ENCODE measurements at places on chromosomes 7 and 10.

GRCh38 chr7:18573410-18574234, 78.1 kb downstream of the HDAC9 start:
- DNase-seq, result peak; percentile 24

- DNase-seq, result no peak
Observed at GRCh38 chr7:30771880-30772425, 736 bp downstream of the MINDY4 start.

DNA sequence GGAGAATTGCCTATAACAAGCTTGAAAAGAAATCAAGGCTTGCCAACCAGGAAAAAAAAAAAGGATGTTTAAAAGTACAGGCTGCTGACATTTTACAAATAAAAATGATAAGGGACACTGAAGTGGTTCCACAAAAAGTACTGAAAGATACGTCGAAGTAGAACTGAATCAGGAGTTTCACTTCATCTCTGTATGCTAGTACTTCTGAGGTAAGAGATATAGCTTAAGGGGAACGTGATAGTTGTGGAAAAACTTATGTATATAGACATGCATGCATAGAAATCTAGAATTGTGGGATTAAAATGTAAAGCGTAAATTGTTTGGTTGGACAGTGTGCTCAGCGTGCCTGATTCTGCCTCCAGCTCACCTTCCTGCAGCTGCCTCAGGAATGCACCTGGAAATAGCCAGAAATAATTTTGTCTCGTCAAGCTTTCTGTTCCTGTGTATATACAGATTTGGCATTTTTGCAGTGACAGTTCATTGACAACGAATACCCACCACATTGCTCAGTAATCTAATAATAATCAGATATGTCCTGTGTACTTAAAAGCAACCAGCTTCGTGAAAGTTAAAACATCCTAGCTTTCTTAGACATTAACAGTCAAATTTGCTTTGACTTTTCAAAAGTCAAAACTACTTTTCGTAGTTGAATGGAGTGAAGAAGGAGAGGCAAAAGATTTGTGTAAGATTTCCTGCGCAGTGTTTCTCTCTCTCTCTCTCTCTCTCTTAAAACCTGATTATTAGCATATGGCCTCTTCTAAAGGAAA, 1.4 kb downstream of the SOSTDC1 start:
- DNase-seq, result no peak

DNA sequence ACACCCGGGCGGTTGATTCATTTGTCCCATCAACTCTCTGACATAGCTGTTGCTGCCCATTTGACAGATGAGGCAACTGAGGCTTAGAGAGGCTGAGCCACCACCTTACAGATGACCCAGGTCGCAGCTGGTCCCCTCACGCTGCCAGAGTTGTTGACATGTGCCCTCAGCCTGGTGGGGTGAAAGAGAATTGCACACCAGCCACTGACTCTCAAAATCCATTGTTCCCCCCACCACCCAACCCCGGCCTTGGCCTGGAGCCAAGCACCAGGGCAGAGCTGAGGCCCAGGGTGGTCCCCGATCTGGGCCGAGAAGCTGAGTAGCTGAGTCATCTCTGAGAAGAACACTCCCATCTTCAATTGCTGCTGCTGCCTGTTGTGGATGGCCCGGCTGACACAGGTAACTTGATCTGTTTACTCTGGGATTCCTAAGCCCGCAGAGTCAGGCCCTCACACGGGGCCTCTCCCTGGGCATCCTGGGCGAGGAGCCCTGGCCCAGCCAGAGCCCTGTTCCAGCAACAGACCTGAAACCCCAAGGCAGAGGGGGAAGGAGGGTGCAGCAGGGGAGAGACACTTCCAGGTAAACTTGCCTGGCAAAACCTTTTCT, 27.5 kb downstream of the PVRIG start:
- peak; percentile 28 for DNase-seq

- DNase-seq, result no peak
Observed at GRCh38 chr10:100738055-100738827, 7.1 kb upstream of the PAX2 start.

GRCh38 chr7:123738356-123738755, 10.4 kb downstream of the WASL start:
- DNase-seq, result no peak

DNA sequence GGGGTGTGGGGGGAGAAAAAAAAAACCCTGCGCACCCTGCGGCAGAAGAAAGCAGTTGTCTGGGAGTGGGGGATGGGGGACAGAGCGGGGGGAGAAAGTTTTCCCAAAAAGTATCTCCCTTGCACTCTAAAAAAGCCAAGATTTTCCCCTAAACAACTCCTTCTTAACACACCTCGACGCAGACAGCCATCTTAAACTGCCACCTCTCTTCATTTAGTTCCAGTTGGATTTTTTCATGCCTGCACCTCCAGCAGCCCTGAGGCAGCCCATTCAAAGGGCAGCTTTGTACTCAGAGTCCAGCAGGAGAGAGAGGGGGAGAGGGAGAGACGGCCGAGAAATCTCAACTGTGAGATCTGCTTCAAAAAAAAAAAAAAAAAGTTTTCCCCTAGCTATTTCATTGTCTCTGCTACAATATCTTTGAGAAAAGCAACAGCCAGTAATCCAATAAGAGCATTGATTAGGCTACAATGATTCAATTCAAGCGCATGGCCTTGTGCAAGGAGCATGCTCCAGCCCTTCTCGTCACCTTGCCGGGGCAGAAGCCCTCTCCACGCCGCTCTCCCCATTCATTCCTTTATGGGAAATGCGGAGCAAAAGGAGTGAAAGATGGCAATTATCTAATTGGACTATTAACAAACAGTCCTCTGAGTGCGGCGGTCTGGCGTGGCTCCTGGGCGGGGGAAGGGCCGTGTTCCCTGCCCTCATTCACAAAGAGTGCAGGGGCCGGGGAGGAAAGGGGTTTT, 939 bp upstream of the VAX1 start:
- DNase-seq, result no peak

GRCh38 chr10:8060010-8060703, 5.7 kb downstream of the GATA3 start:
- DNase-seq, result peak; percentile 49

DNA sequence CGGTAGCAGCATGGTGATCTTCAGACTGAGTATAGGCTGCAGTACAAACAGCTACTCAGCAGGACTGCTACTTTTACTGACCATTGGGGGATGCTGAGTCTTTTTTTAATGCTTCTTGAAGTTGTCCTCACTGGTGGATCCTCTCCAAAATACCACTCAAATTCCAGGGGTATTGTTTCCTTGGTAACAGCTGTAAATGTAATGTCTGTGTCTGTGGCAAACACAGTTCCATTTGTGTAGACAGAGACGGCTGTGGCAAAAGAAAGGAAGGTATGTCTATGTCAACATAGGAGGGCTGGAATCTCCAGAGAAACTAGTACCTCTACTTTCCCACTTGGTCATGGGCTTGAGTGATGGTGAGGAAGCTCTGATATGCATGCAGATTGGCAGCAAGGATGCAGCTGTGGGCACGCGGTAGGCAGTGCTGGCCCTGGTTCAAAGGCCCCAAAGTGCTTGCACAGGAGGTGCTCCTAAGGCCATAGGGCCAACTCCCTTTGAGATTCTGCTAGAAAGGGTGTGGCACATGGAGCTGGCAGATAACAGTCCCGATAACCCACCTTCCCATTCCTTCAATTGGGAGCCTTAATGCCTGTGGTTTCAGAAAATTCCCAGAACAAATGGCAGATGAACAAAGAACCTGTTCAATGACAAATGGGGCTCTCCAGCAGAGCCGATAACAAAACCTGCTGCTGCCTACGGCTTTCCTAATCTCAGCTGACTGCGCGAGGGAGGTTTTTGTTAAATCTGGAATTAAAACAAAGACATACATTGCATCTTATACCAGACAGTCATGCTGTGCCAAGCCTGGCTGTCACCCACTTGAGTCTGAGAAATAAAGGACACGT, 43.0 kb downstream of the PKD1L1 start:
- DNase-seq, result no peak

DNA sequence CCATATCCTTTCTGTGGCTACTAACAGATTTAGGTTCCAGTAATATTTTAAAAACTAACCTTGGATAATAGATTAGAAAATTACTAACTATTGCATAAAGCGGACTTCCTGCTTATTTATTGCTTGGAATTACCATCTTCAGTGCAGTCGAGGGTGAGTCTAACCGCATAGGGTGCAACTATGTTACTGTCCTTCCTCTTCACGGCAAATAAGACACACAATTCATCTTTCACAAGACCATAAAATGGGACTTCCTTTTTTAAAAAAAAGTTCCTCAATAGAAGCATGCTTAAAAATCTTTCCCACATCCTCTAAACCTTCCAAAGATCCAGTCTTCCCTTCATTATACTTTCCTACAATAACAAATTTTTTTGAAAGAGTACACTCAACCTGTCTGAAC, 2.1 kb downstream of the SLC25A40 start:
- peak; percentile 9 for DNase-seq

DNA sequence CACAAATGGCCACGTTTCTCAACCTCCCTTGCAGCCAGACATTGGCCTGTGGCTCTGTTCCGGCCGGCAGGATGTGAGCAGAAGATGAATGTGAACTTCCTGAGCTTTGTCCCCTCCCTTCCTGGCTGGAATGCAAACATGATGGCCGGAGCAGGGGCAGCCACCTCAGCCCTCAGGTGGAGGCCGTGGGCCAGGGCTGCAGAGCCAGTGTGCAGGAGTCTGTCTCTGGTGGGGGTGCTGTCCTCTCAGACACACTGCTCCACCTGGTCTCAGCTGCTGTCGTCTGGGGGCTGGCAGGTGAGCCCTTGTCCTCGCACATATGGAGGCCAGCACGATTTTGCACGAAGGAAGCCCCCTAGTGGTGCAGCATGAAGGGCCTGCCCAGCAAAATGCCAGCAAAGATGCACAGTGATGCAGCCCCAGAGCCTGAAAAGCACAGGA, 25.3 kb upstream of the PWWP2B start:
- DNase-seq, result no peak

DNA sequence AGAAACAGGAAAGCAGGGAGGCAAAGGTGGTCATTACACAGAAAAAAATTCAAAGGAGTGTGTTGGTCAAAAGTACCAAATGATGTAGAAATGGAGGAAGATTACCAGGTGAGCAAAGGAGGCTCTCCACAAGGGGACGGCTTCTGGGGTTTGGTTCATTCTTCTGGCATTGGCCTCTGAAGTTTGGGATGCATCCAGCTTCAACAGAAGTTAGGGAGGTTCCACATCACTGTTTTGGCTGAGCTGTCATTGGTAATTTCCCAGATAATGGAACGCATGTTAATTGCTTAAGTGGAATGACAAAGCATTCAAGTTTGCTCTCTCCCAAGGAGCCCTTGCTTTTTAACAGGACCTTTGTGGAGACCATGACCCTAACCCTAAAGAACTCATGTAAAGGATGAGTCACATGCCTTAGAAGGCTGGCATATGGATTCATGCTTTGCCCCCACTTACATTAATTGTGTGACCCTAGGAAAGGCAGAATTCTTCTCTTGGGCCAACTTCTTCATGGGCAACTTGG, 398.6 kb downstream of the GPAM start:
- no peak for DNase-seq

DNA sequence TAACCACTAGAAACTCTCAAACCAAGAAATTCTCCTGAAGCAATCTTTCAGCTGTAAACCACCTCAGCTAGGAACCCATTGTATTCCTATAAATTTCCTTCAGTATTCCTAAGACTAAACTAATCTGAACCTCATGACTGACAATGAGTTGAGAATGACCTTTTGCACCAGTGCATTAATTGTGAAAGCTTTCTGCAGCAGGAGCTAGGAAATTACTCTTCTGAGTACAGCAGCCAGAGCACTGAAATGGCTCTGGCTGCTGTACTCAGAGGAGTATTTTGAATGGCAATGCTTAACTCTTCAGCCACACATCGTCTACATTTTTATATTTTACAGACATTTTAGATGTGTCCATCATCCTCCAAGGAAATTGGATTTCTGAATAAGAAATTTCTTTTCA, 109.7 kb downstream of the PCDH15 start:
- no peak for DNase-seq

- no peak for DNase-seq
Observed at GRCh38 chr10:86164174-86164774, 202.3 kb downstream of the GRID1 start.

GRCh38 chr7:157310676-157311185, 26.1 kb upstream of the DNAJB6 start:
- no peak for DNase-seq

DNA sequence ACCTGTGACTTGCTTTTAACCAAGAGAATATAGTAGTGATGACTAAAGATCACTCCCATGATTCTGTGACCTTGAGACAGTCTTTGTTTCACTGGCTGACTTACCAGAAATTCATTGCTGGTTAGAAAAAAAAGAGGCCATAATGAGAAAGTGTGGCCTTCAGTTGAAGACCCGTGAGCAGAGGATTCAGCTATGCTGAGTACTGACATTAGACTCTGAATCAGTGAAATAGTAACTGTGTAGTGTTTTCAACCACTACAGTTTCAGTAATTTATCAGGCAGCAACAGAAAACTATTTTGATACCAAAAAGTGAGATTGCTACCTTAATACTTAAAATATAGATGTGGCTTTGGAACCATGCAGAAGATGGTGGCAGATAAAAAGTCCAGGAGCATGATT, 298.0 kb upstream of the KCND2 start:
- DNase-seq, result no peak

DNA sequence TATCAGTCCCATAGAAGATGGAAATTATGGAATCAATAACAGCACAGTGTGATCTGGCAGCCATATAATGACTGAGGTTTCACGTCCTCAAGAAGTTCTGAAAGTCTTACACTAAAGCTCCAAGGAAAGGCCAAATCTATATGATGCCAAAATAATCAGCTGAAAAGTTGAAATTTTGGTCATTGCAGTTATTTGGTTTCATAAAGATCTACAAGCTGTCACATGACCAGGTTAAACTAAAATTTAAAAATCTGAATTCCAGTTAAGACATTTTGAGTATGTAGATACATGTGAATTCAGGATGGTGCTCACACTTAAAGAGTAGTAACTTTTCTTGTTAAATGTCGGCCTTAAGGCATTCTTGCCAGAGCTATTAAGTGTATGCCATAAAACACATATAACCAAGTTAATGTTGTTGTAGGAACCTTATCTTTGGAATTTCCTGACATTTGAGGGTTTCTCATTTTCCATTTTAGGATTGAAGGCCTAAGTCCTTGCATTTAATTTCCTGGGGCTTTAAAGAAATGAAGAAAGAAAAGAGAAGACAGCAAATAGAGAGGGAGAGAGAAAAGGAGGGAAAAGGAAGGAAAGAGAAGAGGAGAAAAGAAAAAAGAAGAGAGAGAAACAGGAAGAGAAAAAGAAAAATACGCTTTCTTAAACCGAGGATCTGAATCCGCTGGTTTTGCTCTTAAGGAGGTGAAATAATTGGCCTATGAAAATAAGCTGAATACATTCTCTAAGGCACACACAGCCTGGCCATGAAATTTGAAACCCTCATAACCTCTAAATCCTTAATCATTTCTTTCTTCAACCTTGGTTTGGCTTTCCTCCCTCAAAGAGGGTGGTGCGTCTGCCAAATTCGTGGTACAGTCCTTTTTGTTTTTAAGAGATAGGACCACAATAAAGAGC, 43.8 kb downstream of the DENND2A start:
- DNase-seq, result no peak

GRCh38 chr10:129942936-129943715, 20.9 kb downstream of the EBF3 start:
- no peak for DNase-seq

Measured in stomach (tissue), 19 donors.